MG63 (cell line): ENCODE measurements at places on chromosomes 4 and X. TPM values are rescaled to one million over a fixed set of nuclear protein-coding genes. Genes with fewer than 3 reads are reported as not detected.

GRCh38 chr4:168881781-168882420 is 128.2 kb downstream of the CBR4 start:
- peak; percentile 13 for DNase-seq

- no peak for DNase-seq
Measured at GRCh38 chr4:88858752-88859151, 161.1 kb upstream of the NAP1L5 start.

DNA sequence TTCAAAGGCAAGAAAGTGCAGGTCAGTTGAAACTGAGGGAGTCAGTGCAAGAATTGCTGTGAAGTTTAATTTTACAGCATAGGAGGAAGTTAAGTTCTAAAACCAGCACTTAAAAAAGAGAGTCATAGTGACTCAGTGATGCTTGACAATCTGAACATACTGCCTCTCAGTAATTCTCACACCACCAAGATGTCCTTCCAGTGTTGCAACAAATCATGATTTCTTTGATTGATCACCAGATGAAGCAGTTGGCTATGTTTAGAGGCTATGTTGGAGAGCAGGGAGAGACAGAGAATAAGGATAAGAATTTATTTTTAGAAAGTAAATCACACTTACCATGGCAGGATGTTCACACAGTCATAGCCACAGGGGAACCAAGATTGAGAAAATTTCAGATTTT is 13.2 kb downstream of the TRIM2 start:
- no peak for DNase-seq

- DNase-seq, result no peak
Measured at GRCh38 chr4:177239878-177240277, 69.8 kb upstream of the NEIL3 start.

DNA sequence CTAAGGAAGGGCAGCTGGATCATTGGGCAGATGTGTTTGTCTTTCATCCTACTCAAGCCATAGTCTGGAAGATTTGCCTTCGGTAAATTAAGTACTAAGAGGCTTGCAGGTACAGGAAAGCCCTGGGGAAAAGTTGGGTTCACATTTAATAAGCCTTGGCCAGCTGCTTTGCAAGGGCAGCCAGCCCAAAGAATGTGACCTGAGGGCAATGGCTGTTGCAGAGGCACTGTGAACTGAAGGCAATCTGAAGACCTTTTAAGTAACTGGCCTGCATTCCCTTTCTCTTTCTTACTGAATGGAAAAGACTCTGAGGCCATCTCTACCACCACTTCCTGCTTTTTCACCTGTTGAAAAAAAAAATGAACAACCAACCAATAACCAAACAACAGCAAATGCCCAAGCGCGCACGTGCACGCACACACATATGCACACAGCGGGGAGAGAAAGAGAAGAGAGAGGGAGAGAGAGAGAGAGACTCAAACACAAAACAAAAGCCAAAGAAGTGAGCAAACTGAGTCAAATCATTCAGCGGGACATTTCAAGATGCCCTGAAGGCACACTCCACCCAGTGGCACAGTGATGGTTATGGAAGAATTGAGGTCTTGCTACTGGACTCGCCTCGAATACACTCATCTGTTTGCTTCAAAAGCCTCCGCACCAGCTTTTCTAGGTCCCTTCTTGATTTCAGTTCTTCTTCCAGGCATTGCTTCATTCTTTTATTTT is 19.6 kb downstream of the CD40LG start:
- DNase-seq, result no peak

DNA sequence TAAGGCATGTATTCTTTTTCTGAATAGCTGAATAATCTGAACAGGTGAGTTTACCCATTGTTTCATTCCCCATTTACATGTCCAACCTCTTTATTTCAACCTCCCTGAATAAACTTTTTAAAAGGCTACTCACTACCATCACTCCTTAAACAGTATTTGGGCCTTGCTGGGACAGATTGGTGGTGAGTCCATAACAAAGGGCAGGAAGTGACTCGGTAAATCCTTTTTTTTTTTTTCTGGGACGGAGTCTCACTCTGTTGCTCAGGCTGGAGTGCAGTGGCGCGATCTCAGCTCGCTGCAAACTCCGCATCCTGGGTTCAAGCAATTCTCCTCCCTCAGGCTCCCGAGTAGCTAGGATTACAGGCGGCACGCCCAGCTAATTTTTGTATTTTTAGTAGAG is 23.4 kb upstream of the SEC24B start:
- DNase-seq, result no peak

Gene TRO
- total RNA-seq, result 2.8 and 3.7 TPM in 2 replicates

Gene SSX2B
- total RNA-seq, result not detected in 2 replicates

Gene EVC
- 3.0 and 4.6 TPM in 2 replicates for total RNA-seq

Gene P2RY4
- not detected in 2 replicates for total RNA-seq

DNA sequence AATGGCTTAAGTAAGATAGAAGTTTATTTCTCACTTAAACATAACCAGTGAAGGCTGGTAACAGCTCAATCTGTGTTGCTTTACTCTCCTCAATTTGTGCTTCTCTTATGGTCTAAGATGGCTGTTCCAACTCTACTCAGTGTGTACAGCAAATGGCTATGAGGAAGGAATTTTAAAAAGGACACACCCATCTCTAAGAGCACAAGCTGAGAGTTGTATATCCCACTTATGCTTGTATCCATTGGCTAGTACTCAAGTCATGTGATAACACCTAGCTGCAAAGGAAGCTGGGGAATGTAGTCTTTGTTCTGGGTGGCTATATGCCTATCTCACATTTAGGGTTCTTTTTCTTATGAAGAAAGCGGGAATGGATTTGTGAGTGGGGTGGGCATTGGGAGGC is 63.3 kb downstream of the GPAT3 start:
- DNase-seq, result no peak

Gene PCYT1B
- total RNA-seq, result 0.07 TPM in 1 of 2 replicates, not detected in the other

DNA sequence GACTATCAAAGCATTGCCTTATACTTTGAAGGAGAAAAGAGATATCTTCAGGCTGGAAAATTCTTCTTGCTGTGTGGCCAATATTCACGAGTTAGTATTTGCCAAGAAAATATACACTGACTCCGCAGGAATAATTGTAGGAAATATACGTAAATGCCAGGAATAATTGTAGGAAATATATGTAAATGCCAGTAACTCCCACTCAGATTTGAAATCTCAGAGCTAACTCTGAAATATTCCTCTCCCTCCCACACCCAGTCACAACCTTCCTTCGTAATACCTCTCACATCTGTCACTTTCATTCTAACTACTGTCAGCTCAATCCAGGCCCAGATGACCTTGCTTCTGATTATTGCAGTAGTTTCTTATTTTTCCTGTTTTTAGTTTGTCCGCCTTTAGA is 73.5 kb downstream of the WDR19 start:
- no peak for DNase-seq

Gene PGAM4
- not detected in 2 replicates for total RNA-seq

- DNase-seq, result no peak
Measured at GRCh38 chrX:10474913-10475568, 145.3 kb downstream of the MID1 start.

- DNase-seq, result no peak
Measured at GRCh38 chrX:78603908-78604307, 55.2 kb downstream of the RTL3 start.

- DNase-seq, result no peak
Measured at GRCh38 chrX:73267979-73268378, 53.3 kb upstream of the NAP1L2 start.

DNA sequence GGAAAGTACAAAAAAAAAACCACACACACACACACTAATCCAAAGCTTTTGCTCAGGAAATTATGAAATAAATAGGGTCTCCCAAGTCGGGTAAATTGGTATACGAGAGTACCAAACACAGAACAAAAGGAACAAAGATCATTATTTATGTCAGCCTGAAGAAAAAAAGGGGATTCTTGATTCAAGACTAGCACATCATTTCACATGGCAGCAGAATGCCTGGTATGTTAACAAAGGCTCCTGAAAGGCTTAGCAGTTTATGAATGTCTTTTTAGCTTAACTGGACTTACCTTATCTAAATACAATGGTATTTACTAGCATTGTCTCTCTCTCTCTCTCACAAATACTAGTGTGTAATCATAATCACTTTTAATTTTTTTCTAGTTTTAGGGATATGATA is 11.3 kb downstream of the RAP2C start:
- DNase-seq, result no peak

GRCh38 chrX:95718746-95719145 is 965.9 kb upstream of the DIAPH2 start:
- no peak for DNase-seq

- no peak for DNase-seq
Measured at GRCh38 chr4:23234716-23235115, 542.0 kb downstream of the GBA3 start.

Gene SLC10A3
- total RNA-seq, result 5.1 and 15.2 TPM in 2 replicates

GRCh38 chr4:57672846-57673433 is 562.8 kb upstream of the IGFBP7 start:
- DNase-seq, result no peak

DNA sequence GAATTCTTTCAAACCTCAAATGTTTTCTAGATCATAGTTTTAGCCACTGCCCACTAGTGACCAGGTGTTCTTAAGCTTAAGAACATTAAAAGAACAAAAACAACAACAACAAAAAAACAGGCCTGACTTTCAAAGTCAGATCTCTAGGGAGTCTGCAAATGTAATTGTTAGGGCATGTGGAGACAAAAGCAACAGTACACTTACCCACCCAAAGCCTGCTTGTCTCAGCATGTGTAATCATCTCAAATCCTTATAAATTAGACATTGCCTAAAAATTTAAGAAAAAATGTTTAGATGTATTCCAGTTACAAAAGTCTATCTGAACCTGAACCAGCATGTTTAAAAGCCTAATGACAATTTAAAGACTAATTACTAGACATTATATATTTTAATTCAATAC is 79.9 kb downstream of the SLC7A11 start:
- DNase-seq, result no peak

Gene SPACA5
- not detected in 2 replicates for total RNA-seq

Gene CCNQ
- 47.7 and 73.2 TPM in 2 replicates for total RNA-seq

DNA sequence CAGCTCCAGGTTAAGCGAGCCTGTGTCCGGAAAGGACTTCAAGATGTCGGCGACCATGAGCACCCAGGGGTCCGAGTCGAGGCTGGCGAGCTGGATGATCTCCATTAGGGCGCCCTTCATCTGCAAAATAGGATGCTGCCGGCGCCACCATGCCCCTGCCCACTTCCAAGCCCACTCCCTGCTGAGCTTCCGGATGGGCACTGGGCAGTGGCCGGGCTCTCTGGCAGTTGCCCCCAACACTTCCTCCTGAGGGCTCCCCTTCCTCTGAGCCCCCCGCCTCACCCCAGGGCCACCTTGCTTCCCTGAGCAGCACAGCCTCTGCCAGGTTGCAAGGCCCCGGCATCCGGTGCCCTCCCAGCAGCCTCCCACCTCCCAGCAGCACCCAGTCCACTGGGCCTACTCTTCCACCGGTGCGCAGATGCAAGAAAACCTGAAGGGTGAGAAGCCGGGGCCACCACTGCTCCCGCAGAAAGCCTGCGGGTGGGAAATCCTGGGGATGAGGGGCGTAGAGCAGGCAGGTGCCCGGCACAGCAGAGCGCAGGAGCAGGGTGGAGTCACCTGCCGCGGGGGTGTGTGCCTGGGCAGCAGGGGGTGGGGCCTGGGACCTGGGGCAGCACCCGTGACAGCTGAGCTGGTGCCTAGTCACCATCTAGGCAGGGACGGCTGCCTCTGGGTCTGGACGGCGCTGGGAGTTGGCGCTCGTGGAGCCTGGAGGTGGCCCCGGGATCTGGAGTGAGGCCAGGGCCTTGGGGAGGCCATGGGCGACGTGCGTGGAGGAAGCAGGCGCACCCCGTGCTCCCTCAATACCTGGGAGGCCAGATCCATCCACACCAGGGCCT is 17.0 kb downstream of the NELFA start:
- DNase-seq, result no peak

DNA sequence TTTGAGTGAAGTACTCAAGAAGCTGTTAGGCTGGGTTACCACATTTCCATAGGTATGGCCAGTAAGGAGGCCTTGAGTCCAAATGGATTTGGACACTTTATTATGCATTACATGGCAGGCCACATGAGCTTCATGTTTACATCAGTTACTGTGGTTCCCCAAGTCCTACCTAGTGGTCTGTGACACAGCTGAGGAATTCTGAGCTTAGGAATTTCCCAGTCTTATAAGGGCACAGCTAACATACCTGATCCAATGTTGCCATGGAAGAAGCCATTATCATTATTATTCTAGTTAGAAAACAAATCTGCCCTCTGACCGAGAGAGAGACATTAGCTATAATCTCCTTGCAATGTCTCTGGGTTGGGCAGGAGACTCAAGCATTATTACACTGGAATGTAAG is 174.4 kb upstream of the NUDT10 start:
- no peak for DNase-seq

DNA sequence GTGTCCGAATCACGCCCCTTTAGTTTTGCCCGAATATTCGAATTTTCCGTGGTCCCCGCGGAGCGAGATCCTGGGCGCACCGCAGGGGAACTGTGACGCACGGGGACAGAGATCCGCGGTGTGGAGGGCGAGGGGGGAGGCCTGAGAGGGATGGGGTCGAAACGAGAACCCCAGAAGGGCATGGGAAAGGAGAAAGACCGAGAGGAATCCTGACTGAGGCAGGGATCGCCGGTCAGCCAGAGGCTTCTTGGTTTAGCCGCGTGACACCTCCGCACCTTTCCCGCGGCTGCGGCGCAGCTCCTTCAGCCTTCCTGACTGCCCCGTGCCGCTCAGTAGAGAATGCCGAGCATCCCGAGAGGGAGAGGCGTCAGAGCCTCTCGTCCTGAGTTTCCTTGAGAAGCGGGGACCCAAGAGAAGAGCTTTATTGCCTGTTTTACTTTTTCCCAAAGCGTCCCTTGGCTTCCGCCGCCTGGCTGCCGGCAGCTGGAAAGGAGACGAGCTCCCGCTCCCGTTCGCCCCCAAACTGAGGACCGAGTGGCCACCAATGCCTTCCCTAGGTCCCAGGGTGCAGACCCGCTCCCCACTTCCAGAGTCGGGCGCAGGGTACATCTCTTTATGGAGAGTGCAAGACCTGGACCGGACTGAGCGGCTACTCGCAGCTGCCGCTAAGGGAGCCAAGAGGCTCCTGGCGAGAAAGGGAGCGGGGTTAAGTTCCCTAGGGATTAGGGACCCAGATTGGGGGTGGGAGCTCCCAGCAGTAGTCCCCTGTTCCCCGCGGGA is 911 bp upstream of the GPR50 start:
- DNase-seq, result no peak

- no peak for DNase-seq
Measured at GRCh38 chrX:118631586-118631985, 95.8 kb upstream of the IL13RA1 start.

DNA sequence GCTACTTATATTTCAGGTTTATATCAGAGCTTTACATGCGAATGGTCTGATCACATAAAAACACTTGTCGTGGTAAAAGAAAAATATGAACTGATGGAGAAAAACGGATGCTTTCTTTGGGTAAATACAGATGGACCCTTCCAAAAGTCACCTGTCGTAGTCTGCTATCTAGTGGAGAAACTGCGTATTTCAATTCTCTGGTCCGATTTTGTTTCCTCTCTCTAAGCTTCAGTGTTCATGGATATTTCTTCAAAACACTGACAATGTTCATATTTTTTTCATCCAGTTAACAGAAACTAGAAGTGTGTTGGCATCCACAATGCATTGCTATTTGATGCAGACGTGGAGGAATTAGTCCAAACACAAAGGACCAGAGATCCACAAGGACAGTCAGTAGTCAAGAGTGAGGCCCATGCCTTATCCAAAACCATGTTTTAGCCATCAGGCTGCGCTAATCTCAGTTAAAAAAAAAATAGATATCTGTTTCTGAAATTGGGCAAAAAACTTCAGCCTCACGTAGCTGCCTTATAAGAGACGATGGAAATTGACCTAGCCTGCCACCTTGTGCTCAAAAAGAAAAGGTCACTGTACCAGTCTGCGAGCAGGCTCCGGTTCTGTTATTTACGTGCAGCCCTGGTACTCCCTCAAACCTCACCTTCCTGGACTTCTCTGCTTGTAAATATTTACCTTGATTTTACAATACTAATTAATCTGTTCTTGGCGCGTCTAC is 16.0 kb downstream of the MEPE start:
- DNase-seq, result peak; percentile 4

GRCh38 chrX:110156167-110156754 is 153.3 kb downstream of the TMEM164 start:
- DNase-seq, result no peak
